ENCODE measurements at places on chromosomes 5 and 9.

DNA sequence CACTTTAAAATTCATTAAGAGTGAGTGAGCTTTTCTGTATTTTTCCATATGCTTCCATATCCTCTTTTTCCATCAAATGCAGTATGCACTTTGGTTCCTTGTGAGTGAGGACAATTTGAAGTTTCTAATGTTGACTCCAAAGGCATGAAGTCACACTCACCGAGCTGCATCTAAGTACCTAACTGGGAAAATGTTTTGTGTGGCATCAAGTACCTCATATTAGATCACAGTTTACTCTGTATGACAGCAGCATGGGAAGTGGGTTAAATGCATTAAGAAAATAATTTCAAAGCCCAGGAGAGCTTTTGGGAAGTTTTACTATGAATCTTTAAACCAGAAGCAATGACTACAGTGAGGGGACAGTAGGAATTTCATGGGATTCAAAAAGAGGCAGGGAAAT lies 207.0 kb downstream of the EFNA5 start:
- no peak for DNase-seq

- no peak for DNase-seq
These were observed 115.4 kb upstream of the SLC44A1 start for GRCh38 chr9:105128908-105129600.

DNA sequence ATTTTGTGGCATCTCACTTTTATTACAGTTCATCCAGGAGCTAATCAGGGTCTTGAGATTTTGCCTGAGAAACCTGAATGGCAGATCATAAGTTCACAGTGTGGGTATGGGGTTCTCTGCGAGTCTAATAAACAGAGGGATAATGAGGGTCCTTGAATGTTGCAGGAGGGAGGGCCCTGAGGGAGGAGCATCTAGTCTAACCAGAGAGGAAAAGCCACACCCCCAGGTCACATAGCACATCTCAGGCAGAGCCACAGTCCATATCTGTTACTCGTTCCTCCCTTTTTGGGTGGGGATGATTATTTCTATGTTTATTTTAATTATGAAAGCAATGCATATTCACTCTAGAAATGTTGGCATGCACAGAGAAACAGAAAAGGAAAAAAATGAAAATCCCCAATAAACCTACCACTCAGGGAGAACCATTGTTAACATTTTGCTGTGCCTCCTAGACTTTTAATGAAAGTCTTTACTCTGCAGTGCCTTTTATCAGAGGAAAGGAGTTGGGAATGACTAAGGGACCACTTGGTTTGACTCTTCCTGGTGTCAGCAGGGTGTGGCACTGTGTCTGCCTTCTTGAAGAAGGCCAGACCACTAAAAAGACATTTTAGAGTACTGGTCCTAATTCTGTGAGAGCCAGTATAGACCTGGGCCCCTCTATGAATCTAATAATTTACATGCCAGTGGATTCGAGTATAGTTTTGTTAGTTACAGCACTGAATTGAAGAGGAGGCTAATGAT lies 2.8 kb downstream of the GALNT12 start:
- no peak for DNase-seq

DNA sequence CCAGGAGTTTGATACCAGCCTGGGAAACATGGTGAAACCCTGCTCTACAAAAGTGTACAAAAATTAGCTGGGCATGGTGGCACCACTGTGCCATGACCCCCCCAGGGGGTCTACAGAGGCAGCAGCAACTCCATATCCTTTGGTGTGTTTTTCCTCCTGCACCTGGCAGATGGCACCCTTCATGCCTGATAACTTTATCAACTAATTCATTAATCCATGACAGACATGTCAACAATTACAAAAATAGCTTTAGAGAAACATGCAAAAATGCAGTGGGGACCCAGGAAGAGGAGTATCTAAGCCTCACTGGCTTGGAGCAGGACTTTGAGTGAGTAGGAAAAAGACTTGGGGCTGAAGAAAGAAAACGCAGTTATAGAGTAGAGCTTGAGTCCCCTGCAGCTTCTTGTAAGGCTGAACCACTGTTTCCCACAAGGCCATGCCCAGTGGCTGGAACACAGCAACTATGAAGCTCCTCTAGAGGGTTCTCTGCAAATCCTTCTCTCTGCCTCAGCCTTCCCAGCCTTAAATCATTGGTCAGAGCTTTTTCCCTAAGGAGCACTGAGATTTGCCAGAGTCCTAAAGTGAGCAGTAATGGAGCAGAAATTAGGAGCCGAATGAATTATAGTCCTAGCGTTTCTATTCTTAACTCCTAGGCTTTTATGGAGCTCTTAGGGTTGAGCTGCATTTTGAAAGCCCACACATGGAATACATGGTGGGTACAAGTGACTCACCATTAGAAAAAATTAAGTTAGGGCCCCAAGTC lies 25.5 kb upstream of the B4GALT1 start:
- DNase-seq = no peak

DNA sequence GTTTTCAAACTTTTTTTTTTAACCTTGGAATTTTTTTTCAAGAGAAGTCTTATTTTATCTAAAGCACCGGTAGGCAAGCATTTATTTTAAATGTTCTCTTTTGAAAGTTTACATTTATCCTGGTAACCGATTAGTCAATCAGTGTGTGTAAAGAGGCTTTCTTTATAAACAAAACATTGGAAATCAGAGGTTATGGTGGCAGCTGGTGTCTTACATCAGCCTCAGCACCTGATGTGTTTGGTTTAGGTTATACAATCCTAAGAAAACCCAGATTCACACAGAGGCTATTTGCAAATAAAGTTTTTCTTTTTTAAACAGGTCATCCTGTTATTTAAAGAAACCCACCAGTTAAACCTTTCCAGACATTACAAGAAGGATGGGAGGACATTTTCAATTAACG lies 173.3 kb upstream of the GDNF start:
- DNase-seq = no peak

GRCh38 chr9:91131433-91131839 lies 230.3 kb downstream of the AUH start:
- peak; percentile 88 for DNase-seq

DNA sequence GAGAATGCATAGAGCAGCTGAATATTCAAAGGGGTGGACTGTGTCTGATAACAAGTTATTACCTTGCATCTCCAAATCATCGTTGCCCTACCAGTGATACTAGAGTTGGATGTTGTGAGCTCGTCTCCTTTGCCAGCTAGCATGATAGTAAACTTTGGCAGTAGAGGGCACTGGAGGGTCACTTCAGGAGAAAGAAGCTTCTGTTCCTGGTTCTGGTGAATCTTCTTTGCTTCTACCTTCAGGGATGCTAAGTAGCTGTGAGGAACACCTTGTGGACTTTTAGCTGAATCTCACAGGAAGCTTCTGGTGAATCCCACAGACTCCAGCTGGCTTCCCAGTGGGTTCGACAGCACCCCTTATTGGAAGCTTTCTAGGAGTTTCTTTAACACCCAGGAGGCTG lies 626.6 kb upstream of the SGCD start:
- DNase-seq = no peak

DNA sequence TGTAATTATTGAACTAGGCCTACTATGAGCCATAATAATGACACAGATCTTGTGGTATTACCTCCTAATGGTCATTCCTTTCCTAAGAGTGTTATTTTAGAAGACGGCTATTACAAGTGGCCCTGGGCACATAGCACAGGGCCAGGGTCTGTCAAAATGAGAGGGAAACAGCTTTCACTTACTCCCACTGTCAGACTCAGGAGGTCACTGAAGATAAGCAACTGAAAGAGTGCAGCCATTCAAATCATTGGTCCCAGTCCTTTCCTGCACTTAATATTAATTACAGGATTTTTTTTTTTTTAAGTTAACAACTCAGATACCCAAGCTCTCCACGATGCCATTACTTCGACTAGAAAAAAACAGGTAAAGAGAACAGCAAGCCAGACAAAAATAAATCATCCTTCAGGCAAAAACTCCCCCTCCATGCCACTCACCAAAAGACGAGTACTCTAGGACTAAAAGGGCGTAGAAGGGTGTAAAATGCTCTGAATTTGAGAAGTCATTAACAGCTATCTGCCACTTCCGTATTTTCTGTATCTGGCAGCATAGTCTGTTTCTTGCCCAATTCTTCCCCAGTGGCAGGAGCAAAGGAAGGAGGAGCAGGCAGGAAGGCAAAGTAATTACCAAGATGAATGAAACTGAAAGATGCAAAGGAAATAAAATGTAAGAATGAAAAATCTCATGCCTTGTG lies 87.4 kb downstream of the ZNF608 start:
- no peak for DNase-seq

DNA sequence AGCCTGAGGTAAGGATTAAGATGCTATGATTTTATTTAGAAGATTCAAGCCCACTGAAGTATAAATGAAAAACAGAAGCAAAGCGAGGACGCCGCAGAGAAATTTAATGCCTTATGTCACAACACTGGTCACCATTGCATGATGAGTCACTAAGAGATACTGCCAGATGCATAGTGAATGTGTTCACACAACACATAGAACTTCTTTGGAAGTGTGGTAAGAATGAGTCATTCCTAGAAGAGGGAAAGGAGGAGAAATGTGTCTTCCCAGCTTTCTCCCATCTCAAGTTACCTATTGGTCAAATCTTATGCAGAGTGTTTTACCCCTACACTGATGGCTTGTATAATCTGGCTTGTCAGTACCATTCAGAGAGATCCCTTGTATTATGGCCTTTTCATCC lies 465.3 kb upstream of the ARRDC3 start:
- DNase-seq = no peak

- DNase-seq = no peak
These were observed 49.3 kb downstream of the CCL28 start for GRCh38 chr5:43362725-43363435.

GRCh38 chr5:39352951-39353350 lies 11.3 kb downstream of the C9 start:
- DNase-seq = no peak

DNA sequence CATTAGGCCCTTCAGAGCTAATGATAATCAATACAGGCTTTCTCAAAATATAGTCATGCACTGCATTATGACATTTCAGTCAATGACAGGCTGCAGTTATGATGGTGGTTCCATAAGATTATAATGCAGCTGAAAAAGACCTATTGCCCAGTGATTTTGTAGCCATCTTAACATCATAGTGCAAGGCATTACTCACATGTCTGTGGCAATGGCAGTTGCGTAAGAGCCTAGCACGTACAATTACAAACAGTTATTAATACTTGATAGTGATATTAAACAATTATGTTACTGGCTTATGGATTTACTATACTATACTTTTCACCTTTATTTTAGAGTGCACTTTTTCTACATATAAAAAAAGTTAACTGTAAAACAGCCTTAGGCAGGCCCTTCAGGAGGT lies 214.8 kb downstream of the ISL1 start:
- DNase-seq = no peak

- no peak for DNase-seq
These were observed 523.1 kb downstream of the CHSY3 start for GRCh38 chr5:130427222-130427955.

DNA sequence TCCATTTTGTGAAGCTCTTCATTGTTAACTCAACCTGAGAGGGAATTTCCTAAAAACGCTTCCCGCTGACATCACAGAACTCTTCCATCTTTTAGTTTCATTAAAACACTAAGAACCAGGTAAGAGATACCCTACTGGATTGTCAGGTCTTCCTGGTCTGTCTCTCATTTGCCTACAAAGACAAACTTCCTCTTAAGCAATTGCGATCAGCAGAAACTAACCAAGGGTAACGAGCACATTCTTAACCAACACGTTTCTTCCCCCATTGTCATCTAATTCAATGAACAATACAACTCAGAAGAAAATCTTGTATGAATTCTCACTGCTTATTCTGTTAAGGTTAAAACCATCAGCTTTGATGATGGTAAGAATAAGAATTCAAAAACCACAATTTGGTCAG lies 6.6 kb downstream of the FBXW11 start:
- DNase-seq = no peak

- no peak for DNase-seq
These were observed 2.6 kb upstream of the RORB start for GRCh38 chr9:74494490-74494889.

- DNase-seq = peak; percentile 55
These were observed at the start of gene ZNF462 for GRCh38 chr9:106862821-106863720. TSS of gene ZNF462 (plus strand) at chr9:106863166. CDS start at chr9:106923384, 60,218 bp downstream.

- DNase-seq = no peak
These were observed 103.2 kb downstream of the AK8 start for GRCh38 chr9:132774886-132775285.

All from hepatic stellate cell (primary cell).